ENCODE measurements at places on chromosomes 16 and 17.

GRCh38 chr17:4777969-4778760 lies 6.5 kb downstream of the TM4SF5 start:
- DNase-seq: no peak

- no peak for DNase-seq
Observed at GRCh38 chr17:41504246-41504977, 1.0 kb downstream of the KRT13 start.

DNA sequence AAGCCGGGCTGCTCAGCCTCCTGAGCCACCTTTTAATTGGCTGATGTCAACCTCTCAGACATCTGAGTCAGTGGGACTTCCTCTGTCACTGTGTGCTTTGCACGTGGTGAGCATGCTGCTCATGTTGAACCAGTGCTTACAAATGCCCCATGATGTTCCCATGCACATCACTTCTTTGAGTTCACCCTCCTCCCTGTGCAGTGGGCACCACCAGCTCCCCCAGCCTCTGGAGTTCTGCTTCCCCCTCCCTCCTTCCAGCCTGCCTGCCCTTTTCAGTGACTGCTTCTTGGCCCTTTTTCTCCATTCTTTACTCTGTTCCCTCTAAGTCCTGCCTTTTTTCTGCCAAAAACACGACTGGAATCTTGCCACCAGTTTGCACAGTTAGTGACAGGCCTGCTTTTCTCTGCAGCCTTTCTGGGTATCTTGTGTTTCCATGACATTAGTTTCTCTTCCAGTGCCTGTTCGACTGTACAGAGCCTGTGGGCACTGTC lies 41.6 kb downstream of the USP10 start:
- DNase-seq: no peak

DNA sequence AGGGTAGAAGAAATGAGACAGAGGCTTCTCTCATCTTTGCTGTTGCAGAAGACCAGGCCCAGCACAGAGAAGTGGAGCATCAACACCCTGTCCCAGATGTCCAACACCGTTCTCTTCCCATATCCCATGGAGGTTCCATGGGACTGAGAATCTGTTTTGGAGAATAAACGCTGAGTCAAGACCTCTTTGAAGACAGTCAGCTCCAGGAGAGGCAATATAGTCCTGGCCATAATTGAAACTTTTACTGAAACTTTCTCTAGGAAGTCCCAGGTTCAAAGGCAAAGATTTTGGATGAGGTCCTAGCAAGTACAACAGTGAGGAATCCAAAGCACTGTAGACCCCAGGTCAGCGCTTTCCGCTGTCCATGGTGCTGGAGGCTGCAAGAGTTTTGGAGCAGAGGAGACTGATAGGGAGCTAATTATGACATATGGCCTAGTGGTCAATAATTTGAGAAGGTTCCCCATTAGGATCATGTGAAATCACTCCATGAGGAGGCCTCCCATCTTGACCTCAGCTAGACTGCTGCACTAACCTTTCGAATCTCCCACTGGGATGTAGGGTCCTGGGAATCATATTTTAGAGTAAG lies 36.0 kb downstream of the OSBPL7 start:
- DNase-seq: no peak

GRCh38 chr17:1612400-1612799 lies 16.2 kb downstream of the SLC43A2 start:
- no peak for DNase-seq

- DNase-seq: no peak
Observed at GRCh38 chr16:23924128-23924527, 88.3 kb downstream of the PRKCB start.

DNA sequence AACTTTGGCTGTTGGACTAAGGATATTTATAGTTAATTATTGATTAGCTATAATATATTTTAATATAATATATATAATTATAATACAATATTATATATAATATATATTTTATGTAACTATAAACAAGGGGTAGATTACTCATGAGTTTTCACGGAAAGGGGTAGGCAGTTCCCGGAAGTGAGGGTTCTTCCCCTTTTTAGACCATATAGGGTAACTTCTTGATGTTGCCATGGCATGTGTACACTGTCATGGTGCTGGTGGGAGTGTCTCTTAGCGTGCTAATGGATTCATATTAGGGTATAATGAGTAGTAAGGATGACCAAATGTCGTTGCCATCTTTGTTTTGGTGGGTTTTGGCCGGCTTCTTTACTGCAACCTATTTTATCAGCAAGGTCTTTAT lies 315.6 kb downstream of the WWOX start:
- no peak for DNase-seq

DNA sequence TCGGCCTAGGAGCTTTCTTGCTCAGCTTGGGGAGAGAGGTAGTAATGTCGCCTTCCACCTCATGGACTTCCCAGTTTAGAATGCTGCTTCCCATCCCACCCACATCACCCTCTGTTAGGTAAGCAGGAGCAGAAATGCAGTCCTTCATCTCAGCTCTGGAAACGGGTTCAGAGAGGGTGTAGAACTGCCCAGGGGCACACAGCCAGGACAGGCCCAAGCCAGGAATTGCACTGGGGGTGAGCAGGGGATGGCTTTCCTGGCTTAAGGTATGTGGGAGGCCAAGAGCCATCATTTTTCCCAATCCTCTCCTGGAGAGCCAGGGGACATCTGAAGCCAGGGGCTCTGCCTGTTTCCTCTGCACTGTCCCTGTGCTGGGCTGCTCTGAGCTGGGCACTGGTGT lies 33.6 kb downstream of the RAI1 start:
- DNase-seq: no peak

DNA sequence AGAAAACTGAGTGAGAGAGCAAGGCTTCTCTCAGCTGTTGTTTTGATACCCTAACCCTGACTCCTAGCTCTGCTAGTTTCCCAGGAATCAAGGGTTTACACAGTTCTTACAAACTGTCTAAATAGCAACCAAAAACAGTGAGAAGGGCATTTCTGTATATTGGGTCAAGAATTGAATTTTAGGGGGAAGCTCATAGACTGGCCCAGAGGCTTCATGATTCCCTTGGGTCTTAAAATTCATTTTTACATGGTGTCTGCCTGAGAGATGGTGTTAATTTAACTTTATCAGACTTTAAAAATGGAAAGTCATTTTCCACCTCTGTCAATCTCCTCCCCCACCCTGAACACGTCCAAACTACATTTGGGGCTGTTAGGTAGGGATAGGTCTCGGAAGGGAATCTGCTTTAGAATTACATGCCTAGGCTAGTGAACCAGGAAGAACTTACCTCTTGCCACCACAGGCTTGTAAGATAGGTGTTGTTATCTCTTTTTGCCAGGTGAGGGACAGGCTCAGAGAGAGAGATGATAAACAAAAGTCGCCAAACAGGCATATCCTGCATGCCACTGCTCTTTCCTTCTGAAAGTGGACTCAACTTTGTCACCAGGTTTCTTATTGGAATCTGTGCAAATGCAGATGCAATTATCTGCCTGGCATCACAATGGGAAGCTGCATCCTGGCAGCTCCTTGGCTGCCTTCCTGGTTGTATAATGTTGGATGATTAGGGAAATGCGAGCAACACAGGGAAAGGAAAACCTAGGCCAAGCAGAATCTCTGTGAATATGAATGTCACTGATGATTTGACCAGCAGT lies 3.1 kb downstream of the PHAF1 start:
- no peak for DNase-seq

- DNase-seq: no peak
Observed at GRCh38 chr17:52025236-52025635, 133.3 kb downstream of the CA10 start.

GRCh38 chr16:10868596-10869469 lies 8.2 kb upstream of the CIITA start:
- DNase-seq: no peak

DNA sequence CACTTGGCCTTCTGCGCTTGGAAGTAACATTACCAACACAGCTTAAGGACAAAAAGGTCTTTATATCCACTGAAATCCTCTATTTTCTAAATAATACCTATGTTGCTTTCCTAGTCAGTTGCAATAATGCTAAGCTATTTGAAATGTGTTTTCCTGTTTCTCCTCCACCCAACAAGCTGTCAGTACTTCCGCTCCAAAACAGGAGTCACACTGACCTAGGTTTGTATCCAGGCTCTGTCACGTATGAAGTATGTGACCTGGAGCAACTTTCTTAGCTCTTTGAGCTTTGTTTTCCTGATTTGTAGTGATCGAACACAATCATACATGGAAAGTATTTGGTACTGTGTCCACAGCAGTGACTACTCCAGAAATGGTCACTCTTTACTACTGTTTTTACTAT lies 24.3 kb upstream of the MYLK3 start:
- DNase-seq: no peak

DNA sequence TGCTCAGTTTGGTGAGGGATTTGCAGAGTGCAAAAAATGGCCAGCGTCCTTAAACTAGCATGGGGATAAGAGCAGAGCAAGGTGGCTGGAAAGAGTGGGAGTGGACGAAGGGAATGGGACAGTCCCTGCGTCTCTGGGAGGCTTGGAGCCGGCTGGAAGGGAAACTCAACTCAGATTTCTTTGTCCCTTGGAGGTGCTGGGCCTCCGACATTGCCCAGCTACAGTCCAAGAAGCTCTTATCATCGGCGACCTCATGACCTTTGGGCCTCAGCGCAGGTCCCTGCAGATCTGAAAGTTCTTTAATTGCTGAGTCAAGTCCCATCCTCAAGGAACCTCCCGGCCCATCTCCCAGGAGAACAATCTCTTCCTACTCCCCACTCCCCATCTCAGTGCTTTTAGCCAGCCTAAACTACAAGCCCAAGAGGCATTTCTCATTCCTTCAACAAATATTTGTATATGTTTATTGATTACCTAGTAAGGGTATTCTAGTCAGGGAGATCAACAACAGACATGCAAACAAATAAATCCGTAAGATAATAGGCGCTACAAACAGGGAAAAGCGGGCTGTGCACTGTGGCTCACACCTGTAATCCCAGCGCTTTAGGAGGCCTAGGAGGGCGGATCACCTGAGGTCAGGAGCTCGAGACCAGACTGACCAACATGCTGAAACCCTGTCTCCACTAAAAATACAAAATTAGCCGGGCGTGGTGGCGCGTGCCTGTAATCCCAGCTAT lies 985 bp upstream of the TMEM107 start:
- no peak for DNase-seq

GRCh38 chr16:1613728-1614455 lies 1.7 kb downstream of the CRAMP1 start:
- DNase-seq: no peak

GRCh38 chr17:13182854-13183253 lies 165.0 kb upstream of the ELAC2 start:
- no peak for DNase-seq

DNA sequence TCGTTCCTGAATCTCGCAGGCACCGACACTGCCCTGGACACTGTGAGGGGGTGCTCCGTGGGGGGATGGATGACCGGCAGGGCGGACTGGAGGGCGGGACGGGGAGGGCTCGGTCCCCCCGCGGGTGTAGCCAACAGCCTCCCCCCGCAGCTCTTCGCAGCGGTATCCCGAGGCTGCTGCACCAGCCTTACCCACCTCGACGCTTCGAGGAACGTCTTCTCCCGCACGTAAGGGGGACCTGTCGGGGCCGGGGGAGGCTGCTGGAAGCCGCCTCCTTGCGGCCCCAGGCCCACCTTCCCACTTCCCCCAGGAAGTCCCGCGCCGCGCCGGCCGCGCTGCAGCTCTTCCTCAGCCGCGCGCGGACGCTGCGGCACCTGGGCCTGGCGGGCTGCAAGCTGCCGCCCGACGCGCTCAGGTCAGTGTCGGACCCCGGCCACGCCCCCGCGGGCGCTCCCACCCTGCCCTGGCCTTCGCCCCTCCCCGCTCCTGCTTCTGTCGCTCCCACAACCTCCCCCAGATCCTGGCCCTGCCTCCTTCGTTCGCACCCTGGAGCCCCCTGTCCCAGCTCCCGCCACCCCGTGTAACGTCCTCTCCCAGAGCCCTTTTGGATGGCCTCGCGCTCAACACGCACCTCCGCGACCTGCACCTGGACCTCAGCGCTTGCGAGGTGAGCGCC lies 3.3 kb downstream of the CARMIL2 start:
- DNase-seq: no peak

DNA sequence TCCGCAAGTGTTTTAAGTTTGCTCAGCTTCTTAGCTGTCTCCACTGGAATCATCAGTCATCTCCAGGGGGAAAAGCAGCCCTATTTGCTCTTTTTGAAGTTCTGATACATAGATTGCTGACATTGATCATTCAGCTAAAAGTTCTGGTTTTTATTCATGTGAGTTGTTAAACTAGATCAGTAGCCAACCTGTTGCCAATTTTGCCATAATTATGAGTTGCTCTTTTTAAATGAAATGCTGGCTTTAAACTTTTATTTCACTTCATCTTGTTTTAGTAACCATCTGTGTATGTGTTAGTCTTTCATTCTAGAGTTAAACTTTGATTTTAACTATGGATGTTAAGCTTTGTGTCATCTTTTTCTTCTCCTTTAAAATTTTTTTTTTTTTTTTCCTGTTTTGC lies 12.5 kb downstream of the UTP18 start:
- DNase-seq: no peak

GRCh38 chr16:72173997-72174396 lies 2.0 kb upstream of the PMFBP1 start:
- peak; percentile 24 for DNase-seq

- DNase-seq: peak; percentile 93
Observed at GRCh38 chr17:29252101-29252791, 5.6 kb downstream of the CRYBA1 start.

DNA sequence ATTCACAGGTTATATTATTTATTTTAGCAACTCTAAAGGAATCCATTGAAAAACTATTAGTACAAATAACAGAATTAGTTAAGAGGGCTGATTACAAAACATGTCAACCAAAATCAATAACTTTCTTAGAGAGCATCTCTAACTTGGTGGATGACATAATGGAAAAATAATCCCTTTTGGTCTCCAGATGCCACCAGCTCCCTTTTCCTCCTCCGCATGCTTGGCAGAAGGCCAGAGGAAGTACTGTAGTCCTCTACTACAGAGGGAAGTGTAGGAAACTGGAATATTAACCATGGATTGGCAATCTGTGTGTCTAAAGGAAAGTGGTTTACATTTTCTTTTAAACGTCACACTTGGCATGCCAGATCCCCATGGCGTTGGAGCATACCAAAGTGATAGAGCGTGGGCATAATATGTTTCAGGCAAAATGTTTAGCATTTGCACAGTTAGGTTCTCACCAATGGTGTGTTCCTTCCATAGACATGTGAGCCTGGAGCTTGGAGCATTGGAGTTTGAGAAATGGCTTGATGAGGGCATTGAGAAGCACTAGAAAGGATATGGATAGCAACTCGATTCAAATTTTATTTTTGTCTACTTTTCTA lies 106.3 kb downstream of the PRKCB start:
- DNase-seq: no peak

- no peak for DNase-seq
Observed at GRCh38 chr17:2929881-2930533, 133.4 kb downstream of the OR1D5 start.

GRCh38 chr17:538181-538973 lies 176.3 kb downstream of the VPS53 start:
- DNase-seq: no peak

- DNase-seq: no peak
Observed at GRCh38 chr16:69187446-69188235, 677 bp downstream of the SNTB2 start.
